ENCODE measurements at places on chromosomes 4 and X.

DNA sequence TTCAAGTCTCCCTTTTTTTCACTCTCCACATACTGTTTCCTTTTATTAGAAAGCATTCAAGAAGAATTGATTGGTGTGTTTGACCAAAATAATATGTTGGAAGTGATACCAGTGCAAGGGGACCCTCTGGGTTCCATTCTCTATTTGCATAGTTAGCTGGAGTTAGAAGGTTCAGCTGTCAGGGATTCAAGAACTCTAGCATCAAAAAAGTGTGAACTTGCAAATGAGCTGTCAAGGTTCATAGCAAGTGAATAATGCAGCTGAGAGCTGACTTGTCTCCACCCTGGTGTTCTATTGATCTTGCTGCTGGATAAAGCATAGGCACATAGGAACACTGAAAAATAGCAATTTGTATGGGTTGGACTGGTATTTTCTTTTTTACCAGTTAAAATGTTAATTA, 73.2 kb downstream of the SORBS2 start:
- DNase-seq: no peak

DNA sequence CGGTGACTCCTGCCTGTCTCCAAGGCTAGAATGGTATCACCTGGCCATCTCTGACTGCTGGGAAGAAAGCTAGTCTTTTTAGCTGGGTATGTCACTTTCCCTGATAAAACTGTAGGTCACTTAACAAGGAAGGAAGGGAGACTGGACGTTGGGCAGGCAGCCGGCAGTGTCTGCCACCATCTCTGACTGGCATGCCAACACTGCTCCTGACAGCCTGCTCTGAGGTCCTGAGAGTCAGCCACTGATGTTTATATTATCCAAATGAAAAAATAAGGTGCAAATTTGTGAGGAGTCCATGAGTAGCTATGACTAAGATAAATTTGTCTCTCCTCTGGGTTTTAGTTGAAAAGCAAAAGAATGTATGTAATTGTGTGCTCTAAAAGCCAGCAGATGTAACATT, 77.2 kb downstream of the SNX25 start:
- DNase-seq: no peak

- DNase-seq: no peak
Measured at GRCh38 chr4:38069271-38069760, 109.1 kb downstream of the PTTG2 start.

DNA sequence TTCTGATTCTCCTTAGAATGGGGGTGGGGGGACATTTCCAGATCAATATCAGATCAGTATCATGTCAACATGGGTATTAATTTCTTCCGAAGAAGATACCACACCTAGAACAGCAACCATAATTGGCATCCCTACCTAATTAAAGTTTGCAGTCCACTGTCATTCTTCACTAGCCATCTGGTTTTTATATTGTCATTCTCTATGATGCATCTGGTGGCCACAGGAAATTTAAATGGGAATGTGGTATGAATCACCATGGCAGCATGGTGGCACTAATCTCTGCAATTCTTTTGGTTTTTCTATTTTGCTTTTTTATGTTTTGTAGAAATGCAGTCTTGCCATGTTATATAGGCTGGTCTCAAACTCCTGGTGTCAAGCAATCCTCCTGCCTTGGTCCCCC, 16.6 kb upstream of the UBE2D3 start:
- no peak for DNase-seq

- no peak for DNase-seq
Measured at GRCh38 chr4:38532908-38533499, 131.0 kb upstream of the KLF3 start.

- no peak for DNase-seq
Measured at GRCh38 chrX:140713174-140713539, 3.6 kb downstream of the LINC00632 start.

DNA sequence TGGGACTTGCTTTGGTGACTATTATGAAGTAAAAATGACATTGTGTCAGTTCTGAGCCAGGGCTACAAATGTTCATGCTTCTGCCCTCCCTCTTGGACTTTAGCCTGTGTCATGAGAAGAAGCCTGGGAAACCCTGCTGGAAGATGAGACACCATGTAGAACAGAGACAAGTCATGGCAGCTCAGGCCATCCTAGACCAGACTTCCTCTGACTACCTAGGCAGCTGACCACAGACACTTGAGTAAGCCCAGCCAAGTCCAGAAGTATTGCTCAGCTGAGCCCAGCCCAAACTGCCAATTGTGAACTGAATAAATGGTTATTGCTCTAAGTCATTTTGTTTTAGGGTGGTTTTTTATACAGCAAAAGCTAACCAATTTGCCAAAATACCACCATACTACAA, 467.6 kb upstream of the CNKSR2 start:
- no peak for DNase-seq

- no peak for DNase-seq
Measured at GRCh38 chr4:112648263-112649054, 11.5 kb downstream of the LARP7 start.

DNA sequence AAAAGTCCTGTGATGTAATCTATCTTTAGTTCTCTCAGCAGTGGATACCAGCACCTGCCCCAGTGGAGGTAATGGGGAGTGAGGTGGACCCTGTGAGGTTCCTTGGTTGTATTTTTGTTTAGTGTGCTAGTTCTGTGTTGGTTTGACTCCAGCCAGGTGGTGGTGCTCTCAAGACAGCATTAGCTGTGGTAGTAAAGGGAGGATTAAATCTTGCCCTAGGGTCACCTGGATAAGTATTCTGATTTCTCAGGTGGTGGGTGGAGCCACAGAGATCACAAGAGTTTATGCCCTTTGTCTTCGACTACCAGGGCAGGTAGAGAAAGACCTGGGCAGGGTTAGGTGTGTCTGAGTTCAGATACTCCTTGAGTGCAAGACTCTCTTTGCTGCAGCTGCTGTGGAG, 176.3 kb upstream of the EDA2R start:
- no peak for DNase-seq

DNA sequence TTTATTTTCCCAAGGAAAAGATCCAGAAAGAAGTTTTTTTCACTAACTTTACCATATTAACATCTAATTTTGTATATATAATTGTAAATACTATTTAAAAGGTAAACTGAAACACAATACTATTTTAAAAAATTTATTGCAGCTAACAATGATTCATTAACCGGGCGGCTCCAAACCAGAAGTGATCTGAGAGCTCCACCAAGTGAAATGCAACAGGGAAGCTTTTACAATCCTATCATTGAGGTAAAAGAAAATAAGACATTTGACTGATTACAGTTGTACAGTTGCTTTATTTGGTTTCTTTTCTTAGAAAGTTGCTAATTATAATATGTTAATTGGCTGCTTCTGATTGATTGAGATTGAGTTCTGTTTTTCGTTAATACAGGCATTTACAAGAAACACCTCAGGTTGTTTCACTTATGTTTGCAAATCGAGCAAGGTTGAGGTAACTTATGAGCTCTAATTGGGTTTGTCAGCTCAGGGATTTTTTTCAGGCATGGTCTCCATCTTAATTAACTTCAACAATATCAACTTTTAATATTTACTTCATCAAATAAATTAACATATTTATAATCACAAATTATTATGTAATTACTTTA, 220.2 kb upstream of the UGT8 start:
- DNase-seq: no peak

GRCh38 chr4:152104356-152104755, 343.5 kb upstream of the GATB start:
- no peak for DNase-seq

GRCh38 chrX:102930990-102931756, 5.9 kb upstream of the RAB40AL start:
- no peak for DNase-seq

DNA sequence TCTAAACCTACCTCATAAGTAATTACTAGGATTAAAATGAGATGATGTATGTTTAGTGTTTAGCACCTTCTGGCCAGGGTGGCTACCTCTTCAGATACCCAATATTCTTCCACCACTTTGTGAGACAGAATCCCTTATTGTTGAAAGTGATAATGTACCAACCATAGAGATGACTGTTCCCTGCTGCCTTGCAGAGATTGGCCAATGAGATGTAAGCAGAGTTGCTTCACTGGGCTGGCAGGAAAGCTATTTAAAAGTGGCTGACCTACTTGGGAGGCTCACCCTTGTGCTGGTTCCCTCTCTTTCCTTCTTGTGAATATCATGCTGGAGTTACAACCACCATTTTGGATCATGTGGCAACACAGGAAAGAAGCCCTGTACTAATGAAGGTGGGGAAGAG, 58.9 kb downstream of the TMEM154 start:
- no peak for DNase-seq

DNA sequence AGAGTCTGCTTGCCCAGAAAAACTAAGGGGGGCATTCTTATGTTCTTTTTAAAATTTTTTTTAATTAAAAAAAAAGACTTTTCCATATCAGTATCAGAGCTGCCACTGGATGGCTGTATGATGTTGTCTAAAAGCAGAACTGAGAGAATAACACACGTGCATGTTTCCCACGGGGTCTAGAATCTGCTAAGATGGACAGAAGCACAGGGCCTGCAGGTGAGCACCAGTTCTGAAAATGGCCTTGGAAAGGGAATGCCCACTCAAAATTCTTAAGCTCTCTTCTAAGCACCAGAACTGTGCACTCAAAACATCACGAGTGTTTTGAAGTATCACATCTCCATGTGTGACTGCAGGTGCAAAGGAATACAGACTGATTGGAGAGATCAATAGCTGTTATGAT, 61.1 kb downstream of the ARAP2 start:
- no peak for DNase-seq

DNA sequence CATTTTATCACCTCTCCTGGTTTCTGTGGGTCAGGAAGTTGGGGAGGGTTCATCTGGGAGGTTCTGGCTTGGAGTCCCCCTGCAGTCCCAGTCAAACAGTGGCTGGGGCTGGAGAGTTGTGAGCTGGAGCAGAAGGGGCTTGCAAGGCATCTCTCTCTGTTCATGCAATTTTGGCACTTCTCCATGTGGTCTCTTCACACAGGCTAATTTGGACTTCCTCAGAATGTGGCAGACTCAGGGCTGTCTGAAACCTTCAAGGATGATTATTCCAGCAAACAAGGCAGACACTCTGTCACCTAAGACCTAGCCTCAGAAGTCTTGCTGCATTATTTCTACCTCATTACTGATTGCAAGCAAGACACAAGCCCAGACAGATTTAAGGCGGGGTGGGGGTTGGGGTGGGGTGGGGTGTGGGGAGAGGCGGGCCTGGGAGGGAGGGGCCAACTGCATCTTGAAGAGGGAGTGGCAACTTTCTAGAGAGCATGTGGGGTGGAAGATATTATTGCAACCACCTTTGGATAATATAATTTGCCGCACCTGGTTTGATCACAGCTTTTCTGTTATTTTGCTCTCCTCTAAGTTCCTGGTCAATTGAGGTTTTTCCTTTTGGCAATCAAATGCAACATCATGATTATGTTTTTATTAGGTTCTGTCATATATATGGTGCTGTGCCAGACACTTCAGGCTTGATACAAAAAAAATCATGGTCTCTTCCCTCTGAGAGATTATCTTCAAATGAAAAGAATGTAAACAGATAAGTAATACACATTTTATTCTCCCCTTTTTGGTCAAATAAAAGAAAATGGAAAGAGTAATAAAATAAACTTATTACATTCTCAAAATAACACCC, 799.5 kb downstream of the RPA4 start:
- no peak for DNase-seq

- no peak for DNase-seq
Measured at GRCh38 chr4:85886665-85887064, 411.7 kb downstream of the ARHGAP24 start.

DNA sequence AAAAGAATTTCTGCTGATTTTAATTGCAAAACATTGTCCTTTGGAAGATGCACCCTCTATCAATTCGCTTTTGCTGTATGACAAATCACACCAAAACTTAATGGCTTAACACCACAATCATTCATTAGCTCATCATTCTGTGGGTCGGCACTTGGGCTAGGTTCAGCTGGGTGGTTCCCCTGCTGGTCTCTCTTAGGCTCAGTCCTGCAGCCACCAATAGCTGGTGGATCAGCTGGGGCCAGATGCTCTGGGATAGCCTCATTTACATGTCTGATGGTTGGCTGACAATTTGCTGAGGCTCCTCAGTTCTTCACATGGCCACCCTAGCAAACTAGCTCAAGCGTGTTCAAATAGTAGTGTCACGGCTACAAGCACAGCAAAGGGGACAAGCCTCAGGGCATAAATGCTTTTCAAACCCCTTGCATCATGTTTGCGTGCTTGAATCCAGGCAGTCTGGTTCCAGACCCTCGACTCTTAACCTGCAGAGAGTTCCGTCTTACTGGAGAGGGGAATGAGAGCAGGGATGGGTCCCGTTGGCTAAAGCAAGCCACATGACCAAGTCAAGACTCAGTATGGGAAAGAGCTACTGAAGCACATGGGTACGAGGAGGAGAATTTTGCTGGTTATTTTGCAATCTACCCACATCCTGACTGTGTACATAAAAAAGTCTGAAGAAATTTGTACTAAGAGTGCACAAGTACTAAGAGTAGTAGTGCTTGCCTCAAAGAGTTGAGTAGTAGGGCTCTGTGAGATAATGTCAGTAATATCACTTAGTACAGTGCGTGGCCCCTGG, 7.5 kb upstream of the ACSL1 start:
- no peak for DNase-seq

DNA sequence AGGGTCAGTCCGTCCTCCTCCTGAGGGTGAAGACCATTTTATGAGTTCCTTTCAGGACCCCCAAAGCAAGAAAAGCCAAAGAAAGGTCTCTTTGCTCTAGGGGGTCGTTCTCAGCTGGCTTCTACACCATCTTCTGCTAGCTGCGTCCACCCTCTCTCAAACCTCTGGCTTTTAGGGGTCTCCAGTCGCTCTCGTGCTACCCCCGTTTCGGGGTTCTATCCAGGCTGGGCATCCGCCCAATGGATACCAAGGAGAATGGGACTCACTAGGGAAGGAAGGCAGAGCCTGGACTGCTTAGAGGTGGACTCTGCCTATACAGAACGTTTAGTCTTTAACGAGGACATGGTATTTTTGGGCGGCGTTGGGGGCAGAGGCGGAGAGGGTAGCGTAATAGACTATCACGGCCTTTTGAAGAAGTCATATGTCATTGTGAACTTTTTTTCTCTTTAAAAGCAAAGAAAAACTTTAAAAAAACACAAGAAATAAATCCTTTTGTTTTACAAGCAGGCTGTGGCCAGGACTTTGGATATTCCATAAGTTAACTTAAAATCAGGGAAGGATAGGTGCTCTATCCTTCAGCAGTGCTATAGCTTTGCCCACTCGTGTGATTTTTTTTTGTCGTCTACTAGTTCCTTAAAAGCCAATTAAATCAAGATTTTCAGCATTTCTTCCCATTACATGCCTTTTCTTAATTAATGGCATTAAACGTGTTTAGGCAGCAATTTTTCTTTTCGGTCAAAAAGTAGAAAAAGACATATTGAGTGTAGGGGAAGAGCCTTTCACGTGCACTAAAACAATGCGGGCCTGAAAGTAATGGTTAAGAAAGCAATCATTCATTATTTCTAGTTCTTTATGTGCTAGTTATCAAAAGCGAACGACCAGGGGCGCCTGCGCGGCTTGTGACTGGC, 7.2 kb upstream of the PITX2 start:
- DNase-seq: no peak

- no peak for DNase-seq
Measured at GRCh38 chr4:147968641-147969040, 236.8 kb downstream of the ARHGAP10 start.

- DNase-seq: no peak
Measured at GRCh38 chr4:27084685-27085361, 224.2 kb downstream of the STIM2 start.

Data from NCI-H2081 treated with DMSO at 0.1 percent for 48 hours (cell line).